OCI-M1 (cell line): ENCODE measurements at places on chromosomes 4 and X.

GRCh38 chrX:84729408-84729807 lies 227.2 kb upstream of the HDX start:
- DNase-seq, result no peak

DNA sequence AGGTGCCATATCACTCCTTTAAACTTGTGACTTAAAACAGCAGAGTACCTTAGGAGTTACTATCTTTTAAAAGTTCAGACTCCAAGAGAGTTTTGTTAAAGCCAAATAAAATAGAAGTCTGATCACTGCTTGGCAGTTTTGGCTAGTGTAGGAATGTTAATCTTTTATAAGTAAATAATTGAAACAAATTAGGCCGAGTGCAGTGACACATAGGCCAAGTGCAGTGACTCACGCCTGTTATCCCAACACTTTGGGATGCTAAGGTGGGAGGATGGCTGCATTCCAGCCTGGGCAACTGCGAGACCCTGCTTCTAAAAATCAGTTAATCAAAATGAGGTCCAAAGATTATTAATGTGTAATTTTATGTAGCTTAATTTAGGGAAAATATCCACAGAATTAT lies 37.2 kb downstream of the WDR44 start:
- no peak for DNase-seq

DNA sequence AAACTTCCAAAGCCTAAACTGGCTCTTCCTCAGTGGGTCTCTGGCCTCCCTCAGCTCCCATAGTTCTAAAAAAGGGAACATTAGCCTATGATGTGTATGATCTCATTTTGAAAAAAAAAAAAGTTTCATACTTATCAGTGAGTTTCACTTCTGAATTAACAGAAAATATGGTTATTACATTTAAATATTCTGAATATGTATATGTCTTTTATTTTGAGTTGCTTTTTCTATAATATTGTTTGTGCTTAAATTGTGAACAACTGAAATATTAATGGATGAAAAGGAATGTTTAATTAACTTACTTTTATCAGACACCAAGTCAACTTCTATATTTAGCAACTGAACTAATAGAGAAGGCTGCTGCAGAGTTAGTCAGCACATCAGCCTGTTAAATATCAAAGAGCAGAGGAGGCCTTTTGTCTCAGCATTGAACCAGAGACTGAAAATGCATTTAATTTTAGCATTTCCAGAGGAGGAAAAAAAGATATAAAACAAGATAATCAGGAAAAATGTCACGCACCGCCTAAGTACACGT lies 20.4 kb upstream of the FHL1 start:
- DNase-seq, result peak; percentile 19

- DNase-seq, result no peak
Observed at GRCh38 chrX:120647127-120647526, 17.3 kb upstream of the C1GALT1C1 start.

- peak; percentile 64 for DNase-seq
Observed at GRCh38 chr4:11106759-11107158, 321.9 kb downstream of the HS3ST1 start.

GRCh38 chrX:120309873-120310705 lies 1.2 kb downstream of the TMEM255A start:
- peak; percentile 14 for DNase-seq

DNA sequence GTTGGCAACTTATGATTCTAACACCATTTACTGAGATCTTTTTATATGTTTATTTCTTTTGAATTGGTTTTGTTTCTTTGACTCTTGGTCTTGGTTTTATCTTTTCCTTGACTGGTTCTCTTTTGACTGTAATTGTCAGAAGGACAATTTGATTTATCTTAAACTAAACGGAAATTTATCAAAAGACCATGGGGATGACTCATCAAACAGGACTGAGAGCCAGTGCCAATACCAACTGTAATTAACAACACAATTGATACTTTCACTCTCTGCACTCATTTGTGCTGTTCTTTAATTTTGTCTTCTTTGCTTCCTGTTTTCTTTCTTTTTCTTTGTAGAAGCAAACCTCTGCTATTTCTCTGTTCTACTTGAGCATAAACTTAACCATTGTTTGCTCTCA lies 776.8 kb downstream of the CCSER1 start:
- peak; percentile 55 for DNase-seq

- DNase-seq, result no peak
Observed at GRCh38 chrX:5163663-5164062, 1065.0 kb downstream of the NLGN4X start.

GRCh38 chrX:129779747-129780146 lies at the start of gene SASH3:
TSS of gene SASH3 (plus strand) at chrX:129779949. CDS start at chrX:129780098, 149 bp downstream.
- no peak for DNase-seq

DNA sequence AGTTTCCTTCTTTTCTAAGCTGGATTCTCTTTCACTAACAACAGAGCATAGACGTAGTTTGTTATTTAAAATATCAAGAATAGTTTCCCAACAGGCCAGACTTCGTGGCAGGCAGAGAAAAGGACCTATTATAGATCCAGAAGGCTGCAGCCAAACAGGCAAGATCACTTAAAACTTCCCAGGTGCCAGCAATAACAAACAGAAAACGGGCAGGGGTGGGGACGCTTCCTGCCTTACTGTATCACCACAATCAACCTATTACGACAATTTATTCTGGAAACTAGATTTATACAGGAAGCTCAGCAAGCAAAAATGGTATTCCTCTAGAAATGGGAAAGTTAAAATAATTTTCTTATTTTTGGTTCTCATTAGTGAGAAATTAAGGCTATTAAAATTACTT lies 22.1 kb downstream of the RWDD4 start:
- DNase-seq, result no peak

DNA sequence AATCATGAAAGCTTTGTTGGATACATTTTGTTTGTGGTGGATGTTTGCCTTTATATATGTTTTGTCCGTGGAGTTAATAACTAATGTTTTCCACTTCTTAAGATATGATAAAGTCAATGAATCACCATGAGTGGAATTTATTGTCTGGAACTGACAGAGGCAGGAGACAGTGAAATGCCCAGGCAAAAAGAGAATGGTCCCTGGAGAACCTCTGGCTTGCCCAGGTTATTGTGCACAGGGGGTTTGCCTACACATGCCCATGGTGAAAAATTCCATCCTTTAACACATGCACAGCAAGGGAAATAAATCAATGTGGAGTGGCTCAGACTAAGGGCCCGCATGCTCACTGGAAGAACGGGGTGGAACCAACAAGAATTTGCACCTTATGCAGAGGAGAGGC lies 964.3 kb upstream of the GRIA3 start:
- no peak for DNase-seq

GRCh38 chrX:26918631-26919030 lies 544.5 kb downstream of the PPP4R3C start:
- peak; percentile 82 for DNase-seq

- no peak for DNase-seq
Observed at GRCh38 chr4:98434816-98435215, 173.6 kb downstream of the RAP1GDS1 start.

GRCh38 chr4:186839122-186840037 lies 115.7 kb upstream of the FAT1 start:
- peak; percentile 64 for DNase-seq

- no peak for DNase-seq
Observed at GRCh38 chrX:148203531-148203930, 222.4 kb downstream of the FMR1NB start.

DNA sequence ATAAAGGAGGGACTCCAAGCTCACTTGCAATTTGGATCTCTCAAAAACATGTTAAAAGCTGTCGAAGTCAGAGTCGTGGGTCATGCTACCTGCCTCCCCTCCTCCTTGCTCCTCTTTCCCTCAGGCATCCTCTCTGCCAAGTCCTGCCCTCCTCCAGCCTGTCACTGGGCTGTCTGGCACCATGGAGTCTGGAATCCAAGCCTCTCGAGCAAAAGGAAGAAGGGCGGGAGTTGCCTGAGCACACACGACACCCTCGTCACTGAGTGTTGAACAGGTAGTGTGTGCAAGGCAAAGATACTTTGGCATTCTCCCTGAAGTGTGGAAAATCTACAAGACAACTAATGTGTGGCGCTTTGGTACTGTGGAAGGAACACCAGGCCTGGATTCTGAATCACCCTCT lies 62.2 kb downstream of the HAUS3 start:
- DNase-seq, result no peak

GRCh38 chr4:25076625-25077398 lies 46.1 kb upstream of the LGI2 start:
- DNase-seq, result no peak

GRCh38 chrX:142860944-142861343 lies 164.8 kb upstream of the SPANXN4 start:
- DNase-seq, result no peak

- no peak for DNase-seq
Observed at GRCh38 chrX:115912372-115912897, 258.1 kb upstream of the AGTR2 start.

- peak; percentile 69 for DNase-seq
Observed at GRCh38 chr4:139815778-139816601, 150.4 kb downstream of the MGST2 start.

DNA sequence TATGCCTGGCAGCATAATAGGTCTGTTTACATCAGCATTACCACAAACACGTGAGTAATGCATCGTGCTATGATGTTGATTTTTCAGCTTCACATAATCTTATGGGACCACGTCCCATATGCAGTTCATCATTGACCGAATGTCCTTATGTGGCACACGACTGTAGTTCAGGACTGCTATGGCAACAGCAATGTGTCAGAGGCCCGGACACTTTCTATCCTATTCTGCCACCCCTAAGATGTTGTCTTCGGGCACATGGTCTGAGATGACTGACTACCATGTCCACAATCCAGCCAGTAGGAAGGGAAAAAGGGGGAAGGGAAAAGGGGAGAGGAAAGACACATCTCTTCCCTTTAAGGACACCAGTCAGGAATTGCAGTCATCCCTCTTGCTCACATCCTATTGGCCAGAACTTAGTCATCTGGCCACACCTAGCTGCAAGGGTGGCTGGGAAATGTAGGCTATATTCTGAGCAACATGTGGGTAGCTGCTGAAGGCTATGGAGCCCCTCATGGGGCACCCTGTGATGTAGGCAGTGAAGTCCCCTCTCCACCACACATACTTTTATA lies 196.0 kb upstream of the RBPJ start:
- no peak for DNase-seq

- DNase-seq, result no peak
Observed at GRCh38 chr4:142044271-142044670, 407.9 kb downstream of the IL15 start.

- DNase-seq, result no peak
Observed at GRCh38 chr4:188783606-188784160, 644.4 kb downstream of the TRIML1 start.

- no peak for DNase-seq
Observed at GRCh38 chr4:54741202-54741601, 83.4 kb downstream of the KIT start.

- DNase-seq, result no peak
Observed at GRCh38 chrX:107753187-107753586, 22.4 kb downstream of the TSC22D3 start.

DNA sequence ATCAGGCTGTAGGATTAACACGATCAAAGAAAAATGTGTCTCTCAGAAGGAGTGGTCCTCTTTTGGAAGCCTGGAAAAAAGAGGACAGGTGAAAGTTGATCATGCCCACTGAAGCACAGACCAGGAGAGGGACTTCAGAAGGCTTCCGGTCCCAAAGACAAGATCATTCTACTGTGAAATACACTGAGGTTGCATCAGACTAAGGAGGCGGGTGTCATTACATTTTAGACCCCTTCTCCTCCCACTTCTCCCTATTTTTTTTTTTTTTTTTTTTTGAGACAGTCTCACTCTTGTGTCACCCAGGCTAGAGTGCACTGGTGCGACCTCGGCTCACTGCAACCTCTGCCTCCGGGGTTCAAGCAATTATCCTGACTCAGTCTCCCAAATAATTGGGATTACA lies 67.5 kb downstream of the RBM47 start:
- no peak for DNase-seq
